ENCODE measurements at places on chromosomes 3 and 15.

DNA sequence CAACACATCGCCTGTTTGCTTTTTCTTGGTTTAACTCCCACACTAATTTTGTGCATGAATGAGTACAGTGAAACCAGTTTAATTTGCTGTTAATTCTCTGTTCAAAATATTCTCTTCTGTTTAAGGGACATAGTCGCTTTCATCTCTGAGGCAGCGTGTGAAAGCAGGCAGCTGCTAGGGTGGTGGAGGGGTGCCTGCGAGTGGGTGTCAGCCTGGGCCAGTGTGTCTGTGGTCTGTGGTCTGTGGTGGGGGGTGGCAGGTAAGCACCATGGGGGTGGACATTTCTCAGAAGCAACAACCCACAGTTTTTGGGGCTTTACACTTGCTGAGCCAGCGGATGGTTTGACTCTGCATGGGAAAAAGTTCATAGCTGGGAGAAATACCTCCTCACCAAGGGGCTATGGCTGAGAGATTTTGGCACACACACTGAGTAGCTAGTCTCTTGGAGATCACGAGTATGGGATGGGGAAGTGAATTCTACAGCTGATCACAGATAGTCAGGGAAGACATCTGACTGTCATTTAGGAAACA lies 109.2 kb downstream of the EPHB1 start:
- DNase-seq: no peak

DNA sequence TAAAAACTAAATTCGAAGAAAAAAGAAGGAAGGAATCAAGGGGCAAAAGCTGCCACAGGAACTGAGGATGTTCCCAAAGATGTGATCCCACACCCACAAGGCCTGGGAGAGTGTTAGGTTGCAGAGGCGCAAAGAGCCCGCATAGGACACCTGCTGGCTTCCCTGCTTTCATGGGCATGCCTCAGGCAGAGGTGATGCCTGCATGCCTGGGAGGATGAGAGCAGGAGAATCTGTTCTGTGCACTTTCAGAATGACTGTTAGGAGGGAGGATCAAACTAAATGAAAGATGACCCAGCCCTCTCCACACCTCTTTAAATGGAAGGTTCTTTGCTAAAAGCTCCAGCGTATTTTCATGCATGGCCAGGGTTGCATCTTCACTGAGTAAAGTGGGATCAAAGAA lies 162.4 kb downstream of the PLCL2 start:
- no peak for DNase-seq

- no peak for DNase-seq
Observed at GRCh38 chr15:63192619-63193206, 3.3 kb downstream of the RAB8B start.

DNA sequence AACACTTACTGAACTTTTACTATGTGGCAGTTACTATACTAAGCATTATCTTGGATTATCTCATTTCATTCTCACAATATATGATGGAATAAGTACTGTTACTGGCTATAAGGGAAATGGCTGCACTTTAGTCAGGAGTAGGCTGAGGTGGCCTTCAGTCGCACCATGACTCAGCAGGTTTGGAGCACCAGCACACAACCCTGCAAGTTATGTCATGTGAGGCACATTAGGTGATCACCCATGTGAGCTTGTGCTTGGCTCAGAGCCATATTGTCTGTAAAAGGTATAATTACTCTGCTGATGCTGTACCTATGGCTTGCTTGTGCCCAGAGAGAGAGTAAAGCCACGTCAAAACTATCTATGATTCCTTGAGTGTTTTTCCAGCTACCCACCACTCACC lies 54.1 kb upstream of the TIPARP start:
- no peak for DNase-seq

GRCh38 chr15:85745525-85746150 lies 49.1 kb downstream of the KLHL25 start:
- DNase-seq: no peak

DNA sequence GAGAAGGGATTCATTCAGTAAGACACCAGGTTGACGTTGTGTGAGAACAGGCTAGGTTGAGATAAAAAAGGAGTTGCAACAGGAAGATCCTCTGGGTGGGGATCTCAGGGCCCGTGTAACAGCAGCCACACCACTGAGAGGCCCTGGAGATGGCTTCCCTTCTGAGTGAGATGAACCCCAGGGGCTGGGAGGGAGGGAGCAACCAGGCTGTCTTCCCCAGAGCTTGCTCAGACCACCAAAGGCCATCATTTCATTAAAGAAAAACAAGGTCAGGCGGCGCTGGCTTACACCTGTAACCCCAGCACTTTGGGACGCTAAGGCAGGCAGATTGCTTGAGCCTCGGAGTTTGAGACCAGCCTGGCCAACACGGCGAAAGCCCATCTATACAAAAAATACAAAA lies 187.7 kb downstream of the ATP10A start:
- no peak for DNase-seq

GRCh38 chr15:41925086-41925608 lies 31.3 kb upstream of the SPTBN5 start:
- DNase-seq: no peak

DNA sequence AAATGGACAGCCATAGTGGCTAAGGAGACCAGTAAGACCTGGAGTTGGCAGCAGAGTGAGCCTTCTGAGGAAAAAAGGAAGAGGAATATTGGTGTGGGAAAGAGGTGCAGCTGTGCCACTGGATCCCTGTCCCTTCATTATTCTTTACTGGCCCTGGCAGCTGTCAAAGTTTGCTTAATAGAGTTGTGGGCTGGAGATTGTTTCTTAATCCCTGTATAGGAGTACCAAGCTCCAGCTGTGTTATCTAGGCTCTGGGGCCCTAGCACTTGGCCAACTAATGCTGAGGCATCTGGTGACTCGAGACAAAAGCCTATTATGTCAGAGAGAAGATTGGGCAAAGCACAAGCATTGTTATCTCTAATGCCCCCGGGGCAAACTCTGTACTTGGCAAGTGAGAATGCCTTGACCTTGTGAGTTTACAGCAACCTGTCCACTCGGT lies 61.4 kb downstream of the ZNF609 start:
- DNase-seq: no peak

DNA sequence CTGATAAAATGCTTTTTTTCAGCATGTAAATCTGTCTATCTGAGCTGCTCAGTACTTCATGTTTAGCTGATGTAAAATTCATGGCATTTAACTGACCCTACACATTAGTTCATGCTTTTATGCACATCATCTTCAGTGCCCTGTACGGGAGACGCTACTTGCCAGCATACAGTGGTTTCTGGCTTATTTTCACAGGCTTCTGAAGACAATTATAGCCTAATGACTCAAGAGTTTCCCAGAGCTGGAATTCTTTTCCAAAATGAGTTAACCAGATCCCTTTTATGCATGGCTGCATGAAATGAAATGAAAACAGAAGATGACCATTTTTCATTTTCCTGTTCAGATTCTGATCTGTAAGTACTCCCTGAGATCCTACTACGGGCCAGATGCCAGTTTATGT lies 1061.5 kb downstream of the ROBO2 start:
- DNase-seq: no peak

DNA sequence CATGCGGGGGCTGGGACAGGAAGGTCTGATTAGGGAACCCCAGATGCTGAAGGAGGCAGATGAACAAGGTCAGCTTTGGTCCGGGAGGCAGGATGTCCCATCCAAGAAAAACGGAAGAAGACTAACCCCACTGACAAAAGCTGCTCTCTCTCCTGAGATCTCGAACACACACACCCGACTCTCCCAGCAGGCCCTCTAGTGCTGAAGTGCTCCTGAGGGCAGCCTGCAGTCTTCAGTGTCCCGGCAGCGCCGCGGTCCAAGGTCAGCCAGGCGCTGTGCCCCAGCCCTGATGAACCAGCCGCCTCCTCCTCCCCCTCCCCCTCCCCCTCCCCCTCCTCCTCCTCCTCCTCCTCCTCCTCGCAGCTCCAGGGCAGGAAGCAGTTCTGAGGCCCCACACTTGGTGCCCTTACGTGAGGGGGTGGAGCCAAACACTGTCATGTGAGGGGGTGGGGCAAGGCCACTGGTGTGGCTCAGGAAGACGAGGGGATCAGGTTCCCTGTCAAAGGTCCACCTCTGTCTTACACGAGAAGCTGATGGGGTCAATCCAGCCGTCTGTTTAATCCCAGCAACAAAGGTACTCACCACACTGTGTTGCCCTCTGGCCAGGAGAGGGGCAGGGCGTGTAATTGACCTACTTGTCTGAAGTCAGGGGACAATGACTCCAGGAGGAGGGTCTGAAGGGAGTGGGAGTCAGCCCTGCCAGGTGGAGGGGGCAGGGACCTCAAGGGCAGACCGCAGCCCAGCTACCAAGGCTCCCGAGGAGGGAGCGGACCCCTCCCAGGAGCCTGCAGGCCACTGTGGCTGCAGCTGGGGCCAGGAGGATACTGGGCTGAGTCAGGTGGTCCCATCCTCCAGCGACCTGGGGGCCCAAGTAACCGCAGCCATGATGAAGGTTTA lies 34.3 kb downstream of the PRR23E start:
- no peak for DNase-seq
